ENCODE measurements at places on chromosomes 12 and 14.

GRCh38 chr12:115313929-115314328 is 630.0 kb upstream of the TBX3 start:
- DNase-seq = no peak

DNA sequence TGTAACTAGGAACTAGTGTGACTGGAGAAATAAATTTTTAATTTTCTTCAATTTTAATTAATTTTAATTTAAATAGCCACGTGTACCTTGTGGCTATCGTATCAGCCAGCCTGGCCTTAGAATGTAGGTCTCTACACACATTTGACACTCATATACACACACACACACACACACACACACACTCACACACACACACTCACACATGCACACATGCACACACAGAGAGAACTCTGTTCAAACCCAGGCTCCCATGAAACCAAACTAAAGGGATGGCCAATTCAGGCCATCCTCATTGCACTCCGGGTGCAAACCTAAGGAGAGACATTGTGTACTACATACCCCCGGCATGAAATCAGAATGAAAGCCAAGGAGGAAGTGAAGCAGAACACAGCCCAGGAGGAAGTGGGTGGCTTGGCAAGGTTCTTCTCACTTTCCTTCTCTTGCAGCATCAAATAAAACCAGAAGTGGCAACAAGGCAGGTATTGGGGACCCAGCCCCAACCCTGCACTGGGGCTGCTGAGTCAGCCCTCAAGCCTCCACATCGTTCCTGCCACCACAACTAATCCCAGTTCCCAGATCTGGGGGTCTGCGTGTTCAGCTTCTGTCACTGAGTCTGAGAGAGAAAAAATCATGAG is 26.2 kb upstream of the CHPT1 start:
- DNase-seq = no peak

GRCh38 chr12:122080149-122081082 is 1.9 kb downstream of the MLXIP start:
- DNase-seq = no peak

DNA sequence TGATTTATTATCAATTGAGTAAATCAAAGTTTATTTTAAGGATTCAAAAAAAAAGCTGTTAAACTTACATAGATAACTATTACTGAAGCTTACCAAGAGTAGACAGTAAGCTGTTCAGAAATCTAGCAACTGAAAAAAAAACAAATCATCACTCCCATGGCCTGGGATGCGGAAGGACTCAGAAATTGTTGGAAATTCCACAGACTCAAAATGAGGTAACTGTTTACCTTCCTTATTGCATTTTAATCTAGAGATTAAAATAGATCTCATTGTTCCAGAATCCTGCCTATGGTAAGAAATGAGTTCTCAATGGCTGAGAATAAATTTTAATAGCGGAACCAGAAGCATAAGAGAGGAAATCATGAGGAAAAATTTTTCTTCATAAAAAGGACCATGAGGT is 87.2 kb downstream of the PPM1H start:
- DNase-seq = no peak

DNA sequence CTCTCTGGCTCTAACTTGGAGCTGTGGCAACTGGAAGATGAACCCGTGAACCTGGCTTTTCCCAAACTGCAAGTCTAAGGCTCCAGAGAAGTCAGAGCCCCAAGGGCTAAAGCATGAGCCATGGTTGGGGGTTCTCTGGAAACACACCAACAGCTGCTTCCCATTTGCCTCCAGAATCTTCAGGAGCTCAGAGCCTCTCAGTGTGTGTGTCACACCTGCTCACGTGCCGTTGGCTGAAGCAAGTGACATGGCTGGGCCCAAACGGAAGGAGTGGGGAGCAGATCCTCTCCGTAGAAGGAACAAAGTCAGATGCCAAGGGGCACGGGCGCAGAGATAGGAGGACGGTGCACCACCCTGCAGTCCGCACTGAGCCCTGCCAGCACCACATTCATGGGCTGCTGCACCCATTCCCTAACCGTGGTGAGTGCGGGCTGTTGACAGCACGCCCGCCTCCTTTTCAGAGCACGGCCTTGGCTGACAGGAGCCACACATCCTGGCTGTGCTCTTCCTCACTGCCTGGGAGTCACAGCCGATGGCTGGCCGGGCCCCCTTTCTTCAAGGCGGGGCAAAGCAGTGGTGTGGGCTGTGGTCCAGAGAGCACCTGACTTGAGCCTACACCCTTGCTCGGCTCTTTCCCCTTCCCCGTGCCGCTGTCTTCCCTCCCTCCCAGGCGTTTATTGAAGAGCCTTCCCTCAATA is 16.6 kb upstream of the TRAF3 start:
- DNase-seq = no peak

- DNase-seq = peak; percentile 62
Measured at GRCh38 chr12:98002887-98003493, 512.4 kb upstream of the TMPO start.

- no peak for DNase-seq
Measured at GRCh38 chr12:103672401-103673119, 85.5 kb downstream of the STAB2 start.

GRCh38 chr14:103112400-103113243 is 10.6 kb upstream of the TNFAIP2 start:
- no peak for DNase-seq

- no peak for DNase-seq
Measured at GRCh38 chr12:121738340-121738858, 25.8 kb downstream of the TMEM120B start.

GRCh38 chr14:89011355-89012281 is 187.2 kb downstream of the TTC8 start:
- no peak for DNase-seq

DNA sequence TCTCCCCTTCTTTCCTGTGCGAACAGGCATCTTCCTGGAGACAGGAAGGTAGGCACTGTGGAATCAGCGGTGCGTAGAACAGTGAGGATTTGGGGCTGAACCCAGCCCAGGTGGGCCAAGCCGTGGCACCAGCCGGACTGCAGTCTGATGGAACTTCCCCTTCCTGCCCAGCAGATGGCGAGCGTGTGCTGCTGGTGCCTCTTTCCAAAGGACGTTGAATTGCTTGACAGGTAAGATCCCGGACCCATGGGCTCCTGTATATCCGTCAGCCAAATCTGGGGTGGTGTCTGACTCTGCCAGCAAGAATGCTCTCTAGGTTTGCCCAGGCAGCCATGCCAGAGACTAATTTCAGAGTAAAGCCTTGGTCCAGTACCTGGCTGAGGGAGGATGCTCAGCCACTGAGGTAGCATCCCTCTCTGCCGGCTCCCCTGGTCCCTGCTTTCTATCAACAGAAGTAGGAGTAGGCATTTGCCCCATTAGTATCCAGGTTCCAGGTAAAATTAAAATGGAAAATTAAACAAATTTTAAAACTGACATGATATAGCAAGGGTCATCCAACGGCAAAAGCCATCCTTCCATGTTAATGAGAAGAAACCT is 21.1 kb upstream of the KCNA5 start:
- peak; percentile 32 for DNase-seq

GRCh38 chr12:3173008-3173553 is 95.9 kb downstream of the TSPAN9 start:
- no peak for DNase-seq

DNA sequence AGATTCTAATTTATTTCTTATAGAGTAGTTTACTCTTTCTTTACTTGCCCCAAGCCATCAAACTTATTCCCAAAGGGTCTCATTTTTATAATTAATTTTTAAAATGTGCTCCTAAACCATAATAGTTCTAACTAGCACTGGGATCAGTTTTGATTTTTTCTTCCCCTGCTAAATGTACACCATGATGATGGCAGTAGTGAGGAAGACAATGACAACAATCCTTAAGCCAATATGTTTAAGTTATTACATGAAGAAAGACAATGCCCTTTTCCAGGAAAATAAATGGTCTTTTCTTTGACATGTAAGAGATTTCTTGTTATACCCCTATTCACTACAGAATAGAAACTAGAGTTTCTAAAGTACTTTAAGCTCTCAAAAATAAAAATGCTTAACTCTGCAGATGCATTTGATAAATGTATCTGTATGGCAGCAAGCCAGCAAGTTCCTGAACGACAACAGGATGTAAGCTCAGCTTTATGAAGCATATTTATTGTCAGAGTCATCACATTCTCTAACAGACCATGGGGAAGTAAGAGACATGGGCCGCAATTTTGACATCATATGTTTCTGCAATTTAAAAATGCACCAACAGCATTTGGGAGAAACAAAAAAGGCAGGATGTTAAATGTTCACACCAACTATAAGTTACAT is 36.0 kb upstream of the SNX6 start:
- DNase-seq = no peak

GRCh38 chr14:70988452-70988851 is 81.2 kb downstream of the PCNX1 start:
- DNase-seq = no peak

- no peak for DNase-seq
Measured at GRCh38 chr12:49553512-49554088, 14.3 kb downstream of the MCRS1 start.

DNA sequence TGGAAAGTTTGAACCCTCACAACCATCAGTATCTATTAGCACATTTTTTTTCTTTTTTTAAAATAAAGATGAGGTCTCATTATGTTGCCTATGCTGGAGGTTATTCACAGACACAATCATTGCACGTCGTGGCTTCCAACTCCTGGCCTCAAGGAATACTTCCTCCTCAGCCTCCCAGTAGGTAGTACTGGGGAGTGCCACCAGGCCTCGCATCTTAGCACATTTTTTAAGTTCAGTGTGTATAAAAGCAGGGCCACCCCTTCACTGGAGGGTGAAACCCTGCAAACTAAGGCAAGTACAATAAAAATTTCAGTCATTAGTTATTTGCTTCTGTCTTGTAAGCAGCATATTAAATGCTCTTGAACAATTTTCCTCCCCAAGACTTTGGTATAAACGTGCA is 114.2 kb upstream of the SINHCAF start:
- DNase-seq = no peak

DNA sequence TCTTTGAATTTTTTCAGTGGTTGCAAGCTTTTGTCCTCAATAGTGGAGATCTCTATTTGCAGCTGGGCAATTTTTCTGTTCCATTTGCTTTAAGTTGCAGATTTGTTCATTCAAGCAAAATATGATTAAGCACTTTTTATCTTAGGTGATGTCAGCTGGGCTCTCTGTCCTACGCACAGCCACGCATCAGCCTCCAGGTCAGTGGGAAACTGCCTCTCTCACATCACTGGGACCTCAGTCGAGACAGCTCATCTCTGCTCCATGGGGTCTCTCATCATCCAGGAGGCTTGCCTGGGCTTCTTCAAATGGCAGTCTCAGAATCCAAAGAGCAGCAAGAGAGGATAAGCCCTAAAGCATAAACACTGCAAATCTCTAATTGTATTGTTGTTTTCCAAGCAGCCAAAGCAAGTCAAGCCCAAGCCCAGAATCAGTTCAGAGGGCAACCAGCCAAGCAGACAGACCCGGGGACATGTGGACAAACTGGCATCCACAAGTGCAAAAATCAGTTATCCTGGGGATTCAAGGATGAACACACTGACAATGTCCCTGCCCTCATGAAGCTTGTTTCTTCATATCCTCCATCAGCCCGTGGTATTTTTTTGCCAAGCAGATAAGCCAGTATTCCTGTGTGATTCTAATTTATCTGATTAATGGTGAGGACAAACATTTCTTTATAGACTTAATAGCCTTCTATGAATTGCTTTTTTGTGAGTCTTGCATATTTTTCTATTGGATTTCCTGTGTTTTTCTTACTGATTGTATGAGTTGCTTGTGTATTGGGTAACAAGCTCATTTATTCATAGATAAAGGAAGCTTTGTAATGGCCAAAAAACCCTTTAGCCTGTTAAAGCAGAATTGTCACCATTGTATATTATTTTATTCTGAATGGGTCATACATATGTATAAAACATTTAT is 262.5 kb downstream of the GXYLT1 start:
- DNase-seq = no peak

- no peak for DNase-seq
Measured at GRCh38 chr12:51994959-51995358, 11.8 kb upstream of the TAMALIN start.

DNA sequence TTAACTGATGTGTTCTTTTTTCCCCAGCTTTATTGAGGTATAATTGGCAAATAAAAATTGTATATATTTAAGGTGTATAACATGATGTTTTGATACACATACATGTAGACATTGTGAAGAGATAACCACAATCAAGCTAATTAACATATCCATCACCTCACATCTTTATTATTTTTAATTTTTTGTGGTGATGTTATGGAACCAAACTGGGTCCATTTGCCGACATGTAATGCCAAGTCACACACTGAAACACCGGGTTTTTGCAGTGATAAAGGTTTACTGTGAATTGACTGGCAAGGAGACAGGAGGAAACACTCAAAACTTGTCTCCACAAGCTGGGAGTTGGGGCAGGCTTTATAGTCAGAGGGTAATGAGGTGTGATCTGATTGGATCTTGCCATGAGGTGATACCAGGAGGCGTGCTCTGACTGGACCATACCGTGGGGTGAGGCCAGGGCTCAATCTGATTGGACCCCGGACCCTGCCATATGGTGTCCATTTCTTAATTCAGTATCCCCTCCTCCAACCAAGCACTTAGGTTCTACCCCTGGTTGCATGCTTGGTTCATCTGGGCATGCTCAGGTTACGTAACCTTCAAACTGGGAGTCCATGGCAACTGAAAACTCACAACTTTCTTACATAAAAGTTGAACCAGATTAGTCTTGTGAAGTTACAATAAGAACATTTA is 11.8 kb upstream of the WSCD2 start:
- no peak for DNase-seq

DNA sequence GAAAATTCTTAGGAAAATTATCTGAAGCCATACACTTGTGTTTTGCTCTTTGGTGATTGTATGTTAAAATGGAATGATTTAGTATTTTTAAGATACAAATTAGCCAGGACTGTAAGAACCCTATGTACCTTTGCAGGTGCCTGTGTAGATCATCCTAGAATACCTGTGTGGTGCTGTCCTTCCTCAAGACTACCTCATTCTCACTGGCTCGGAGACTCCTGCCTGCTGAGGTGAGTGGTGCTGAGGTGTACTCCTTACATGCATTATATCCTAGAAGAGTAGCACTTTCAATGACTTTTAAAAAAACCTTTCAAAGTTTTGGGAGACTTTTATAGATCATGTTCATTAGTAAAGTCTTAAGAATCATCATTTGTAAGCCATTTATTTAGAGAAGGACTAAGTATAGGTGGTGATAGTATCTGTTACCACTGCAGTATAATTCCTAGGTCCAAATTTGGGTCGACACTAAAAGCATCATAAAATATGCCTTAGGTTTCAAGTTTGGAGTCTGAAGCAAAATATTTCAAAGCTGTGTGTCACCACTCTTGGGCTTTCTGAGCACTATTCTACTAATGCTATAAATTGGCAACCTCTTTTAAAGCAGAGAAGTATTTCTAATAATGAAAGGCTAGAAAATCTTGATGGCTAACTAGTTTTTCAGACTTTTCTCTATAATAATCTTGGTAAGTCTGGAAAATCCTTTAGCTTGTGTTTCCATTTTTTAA is 36.6 kb downstream of the RASSF8 start:
- no peak for DNase-seq

GRCh38 chr14:74567646-74568379 is 44.2 kb downstream of the LTBP2 start:
- DNase-seq = no peak

All from NCI-H1092 (cell line).